ENCODE measurements at places on chromosomes 16 and 17.

DNA sequence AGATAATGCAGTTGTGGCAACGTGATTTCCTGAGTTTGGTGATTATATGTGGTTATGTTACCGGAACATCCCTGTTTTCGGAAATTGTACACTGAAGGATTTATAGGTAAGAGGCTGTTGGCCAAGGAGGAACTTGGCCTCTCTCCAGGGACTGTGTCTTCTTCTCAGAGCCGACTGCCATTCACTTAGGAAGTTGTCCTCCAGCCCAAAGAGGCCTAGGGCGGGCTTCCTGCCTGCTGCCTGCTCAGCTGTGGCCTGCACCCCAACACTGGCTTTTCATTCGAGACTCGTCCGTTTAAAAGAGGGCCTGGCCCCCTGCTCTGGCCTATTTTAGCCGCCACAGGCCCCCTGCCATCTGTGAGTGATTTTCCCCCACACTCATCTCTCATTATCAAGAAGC lies 64.3 kb downstream of the ZDHHC7 start:
- peak; percentile 18 for DNase-seq

DNA sequence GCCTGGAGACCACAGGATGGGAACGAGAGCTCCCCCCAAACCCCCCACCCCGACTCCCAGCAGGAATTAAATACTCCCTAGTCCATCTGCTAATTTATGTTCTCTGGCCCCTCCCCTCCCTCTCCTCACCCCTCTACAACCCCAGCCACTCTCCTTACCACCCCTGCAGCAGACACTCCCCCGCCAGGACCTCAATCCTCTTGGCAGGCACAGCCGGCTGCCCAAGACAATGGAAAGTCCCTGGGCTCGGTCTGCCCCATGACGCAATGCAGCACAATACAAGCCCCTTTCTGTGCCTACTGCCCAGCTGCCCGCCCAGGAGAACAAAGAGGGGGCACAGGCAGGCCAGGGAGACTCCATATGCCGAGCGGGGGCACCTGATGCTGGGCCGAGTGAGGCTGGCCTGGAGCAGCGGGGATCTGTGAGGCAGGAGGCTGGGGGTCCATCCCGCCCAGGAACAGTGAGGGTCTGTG lies 30.3 kb upstream of the CDC42EP4 start:
- peak; percentile 86 for DNase-seq

GRCh38 chr16:68244903-68245853 lies at the start of gene PLA2G15:
Gene PLA2G15, plus strand, starts transcription at chr16:68245373. Its CDS starts 54 bp downstream, at chr16:68245427.
- peak; percentile 93 for DNase-seq

GRCh38 chr17:44213403-44214229 lies 5.9 kb downstream of the UBTF start:
- no peak for DNase-seq

All from endothelial cell of umbilical vein (primary cell).